ENCODE measurements at places on chromosomes 6 and 20.

- DNase-seq, result peak; percentile 30
Measured at GRCh38 chr20:34825530-34826362, at the start of gene NCOA6. Gene NCOA6 (minus strand): TSS chr20:34825651. CDS start chr20:34782355, 43,296 bp downstream.

- no peak for DNase-seq
Measured at GRCh38 chr20:51385646-51386530, 156.6 kb downstream of the NFATC2 start.

GRCh38 chr20:5642155-5642981 lies 107.8 kb upstream of the SHLD1 start:
- peak; percentile 5 for DNase-seq

- DNase-seq, result no peak
Measured at GRCh38 chr6:56579155-56579851, 63.4 kb downstream of the DST start.

GRCh38 chr6:159978291-159979135 lies 9.6 kb downstream of the IGF2R start:
- DNase-seq, result no peak

DNA sequence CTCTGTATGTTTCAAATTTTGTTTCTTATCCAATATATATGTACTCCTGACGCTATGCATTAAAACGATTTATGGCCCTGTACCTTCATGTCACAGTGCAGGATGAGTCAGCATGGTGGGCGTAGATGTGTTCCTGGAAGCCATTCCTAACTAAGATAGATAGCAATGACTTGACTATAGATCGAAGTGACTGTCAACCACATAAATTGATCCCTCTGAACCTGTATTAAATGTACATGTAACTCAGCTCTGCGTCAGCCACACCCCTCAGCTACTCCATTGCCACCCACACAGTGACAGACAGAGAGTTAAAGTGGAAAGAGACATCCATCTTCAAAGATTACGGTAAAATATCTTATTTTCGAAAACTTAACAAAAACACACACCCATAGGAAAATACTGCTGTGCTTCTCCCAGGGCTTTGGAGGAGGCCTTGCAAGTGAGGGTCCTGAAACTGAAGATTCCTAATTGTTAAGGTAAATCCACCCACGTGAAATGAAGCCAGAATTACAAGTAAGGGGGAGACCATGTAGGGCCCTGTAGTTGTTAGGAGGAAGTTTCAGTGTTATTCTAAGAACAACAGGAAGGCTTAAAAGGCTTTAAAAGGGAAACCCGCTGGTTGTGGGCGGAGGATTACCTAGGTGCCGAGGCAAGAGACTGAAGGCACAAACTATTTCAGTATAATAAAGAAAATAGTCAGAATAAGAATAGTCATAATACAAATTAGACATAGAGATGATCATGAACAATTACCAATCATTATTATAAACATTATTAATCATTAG lies 10.3 kb upstream of the RAD21L1 start:
- DNase-seq, result no peak

- DNase-seq, result no peak
Measured at GRCh38 chr20:31811796-31812728, 7.1 kb upstream of the MYLK2 start.

DNA sequence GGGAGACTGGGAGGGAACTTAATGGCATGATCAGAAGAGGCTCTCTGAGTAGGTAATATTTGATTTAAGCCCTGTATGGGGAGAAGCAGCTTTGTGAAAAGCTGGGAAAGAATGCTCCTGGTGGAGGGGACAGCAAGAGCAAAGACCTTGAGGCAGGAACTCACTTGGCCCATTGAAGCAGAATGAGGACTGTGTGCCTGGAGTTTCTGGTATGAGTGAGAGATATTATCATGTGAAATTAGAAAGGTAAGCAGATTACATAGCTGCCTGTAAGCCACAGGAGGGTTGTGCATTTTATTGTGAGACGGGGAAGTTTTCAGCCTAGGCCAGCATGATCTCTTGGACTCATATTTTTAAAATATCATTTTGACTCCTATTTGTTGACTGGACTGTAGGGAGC lies 502.1 kb downstream of the DHX35 start:
- DNase-seq, result no peak

DNA sequence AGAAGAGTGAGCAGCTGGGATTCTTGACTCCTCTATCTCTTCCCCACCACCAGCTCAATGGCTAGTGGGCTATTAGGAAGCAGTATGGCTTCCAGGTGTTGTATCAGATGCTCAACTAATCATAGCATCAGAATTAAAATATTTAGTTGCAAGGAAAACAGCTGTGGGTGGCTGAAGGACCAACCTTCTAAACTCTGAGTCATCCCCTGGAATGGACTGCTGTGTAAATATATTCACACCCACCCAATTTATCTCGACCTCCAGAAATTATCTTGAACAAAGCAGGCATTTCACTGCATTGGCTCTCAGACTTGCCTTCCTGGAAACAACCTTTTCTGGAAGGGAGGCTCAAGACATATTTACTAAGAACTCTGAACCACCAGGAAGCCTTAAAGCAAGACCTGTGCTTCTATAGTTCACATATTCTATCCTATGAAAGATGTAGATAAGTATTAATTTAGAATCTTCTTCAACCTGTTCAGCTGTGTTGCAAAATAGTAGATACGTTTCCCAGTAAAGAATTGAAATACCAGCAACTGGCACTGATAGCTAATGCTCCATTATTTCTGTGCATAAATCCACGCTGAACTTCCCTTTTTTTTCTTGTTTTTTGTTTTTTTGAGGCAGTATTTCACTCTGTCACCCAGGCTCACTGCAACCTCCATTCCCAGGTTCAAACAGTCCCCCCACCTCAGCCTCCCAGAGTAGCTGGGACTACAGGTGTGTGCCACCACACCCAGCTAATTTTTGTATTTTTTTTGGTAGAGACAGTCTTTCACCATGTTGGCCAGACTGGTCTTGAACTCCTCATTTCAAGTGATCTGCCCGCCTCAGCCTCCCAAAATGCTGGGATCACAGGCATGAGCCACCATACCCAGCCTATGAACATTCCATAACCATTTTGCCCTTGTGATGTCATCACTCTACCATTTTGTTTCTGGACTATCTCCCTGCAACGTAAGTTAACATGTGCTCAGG lies 56.9 kb upstream of the CD2AP start:
- no peak for DNase-seq

DNA sequence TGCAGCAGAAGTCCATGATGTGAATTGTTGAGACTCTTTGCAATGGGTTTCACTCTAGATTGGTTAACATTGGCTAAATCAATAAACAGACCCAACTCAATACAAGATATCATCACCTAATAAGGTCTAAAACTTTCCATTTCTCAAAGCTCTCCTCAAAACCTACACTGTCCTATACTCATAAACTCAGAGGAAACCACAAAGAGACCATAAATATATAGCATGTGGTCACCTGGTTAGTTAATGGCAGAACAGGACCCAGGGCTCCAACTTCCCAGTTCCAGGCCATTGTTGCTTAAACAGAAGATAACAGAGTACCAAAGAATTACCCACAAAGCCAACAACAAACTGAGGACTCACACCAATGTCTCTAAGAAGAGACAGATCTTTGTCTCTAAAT lies 12.0 kb downstream of the RTN4IP1 start:
- DNase-seq, result no peak

DNA sequence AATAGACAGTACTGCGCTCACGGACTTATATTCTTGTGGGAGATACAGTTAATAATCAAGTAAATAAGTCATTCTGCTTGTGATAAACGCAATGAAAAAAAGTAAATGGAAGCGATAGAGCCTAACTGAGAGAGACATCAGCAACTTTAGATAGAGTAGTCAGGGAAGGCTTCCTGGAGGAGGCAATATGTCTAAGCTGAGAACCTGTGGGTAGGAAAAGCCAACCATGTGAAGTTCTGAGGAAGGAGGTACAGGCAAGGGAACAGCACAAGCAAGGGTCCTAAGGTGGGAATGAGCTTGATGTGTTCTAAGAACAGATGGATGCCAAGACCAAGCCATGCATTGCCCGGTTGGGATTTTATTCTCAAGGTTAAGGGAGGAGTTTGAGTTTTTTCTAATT lies 7.2 kb upstream of the KCNB1 start:
- no peak for DNase-seq

DNA sequence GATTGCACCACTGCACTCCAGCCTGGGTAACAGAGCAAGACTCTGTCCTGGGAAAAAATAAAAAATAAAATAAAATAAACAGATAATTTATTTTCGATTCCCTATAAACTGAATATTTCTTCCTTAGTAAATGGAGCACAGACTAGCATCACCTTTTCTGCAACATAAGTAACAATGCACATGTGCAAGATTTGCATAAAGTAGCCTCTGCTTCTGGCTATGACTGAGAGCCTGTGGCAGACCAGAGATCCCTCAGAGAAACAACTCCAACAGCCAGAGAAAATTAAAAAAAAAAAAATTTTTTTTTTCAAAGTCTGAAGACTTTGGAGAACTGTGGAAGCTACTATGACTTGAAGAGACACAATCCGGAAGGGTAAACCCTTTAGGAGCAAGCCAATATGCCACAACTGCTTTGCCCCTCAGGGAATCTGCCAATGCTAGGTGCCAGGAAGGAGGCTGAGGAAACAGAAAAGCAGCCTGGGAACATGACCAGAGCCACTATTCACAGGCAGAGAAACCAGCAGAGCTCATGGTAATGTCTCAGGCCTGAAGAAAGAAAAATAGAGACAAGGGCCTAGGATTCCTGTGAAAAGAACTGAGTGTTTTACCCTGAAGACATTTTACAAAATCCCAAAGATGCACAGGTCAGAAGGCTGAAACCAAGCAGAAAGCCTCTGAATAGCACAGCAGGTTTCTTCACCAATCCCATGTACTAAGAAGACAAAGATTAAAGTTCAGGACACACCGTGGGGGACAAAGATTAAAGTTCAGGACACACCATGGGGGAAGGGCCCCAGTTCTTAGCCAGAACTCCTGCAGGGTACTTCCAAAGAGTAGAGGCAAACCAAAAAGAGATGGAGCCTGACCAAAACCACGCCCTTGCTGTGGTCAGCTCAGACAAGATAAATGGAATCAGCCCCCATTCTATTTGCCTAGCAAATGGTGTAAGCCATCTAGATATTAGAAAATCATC lies 25.8 kb downstream of the B4GALT5 start:
- no peak for DNase-seq

GRCh38 chr6:143248359-143248758 lies 187.7 kb downstream of the AIG1 start:
- DNase-seq, result no peak

DNA sequence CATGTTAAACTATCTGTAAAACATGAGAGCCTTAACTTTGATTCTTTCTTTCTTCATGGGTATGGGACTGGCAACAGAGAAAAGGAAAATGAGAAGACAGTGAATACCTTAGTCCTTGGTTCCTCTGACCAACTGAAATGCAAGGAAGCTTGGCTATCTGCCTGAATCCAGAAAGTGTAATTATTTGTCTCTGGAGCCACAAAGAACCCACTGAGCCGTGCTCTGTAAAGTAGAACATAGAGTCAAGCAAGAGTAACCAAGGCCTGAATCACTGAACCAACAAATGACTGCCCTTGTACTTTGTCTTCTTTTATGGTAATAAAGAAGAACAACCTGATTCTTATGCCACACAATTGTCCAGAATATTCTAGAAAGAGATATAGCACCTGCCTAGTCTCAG lies 27.6 kb downstream of the PKHD1 start:
- DNase-seq, result no peak

Data from NCI-H1417 treated with DMSO at 0.1 percent for 48 hours (cell line).